Stomach (tissue), 19 donors: ENCODE measurements at places on chromosomes 12 and 14. TPM values are rescaled to one million over a fixed set of nuclear protein-coding genes. Genes with fewer than 3 reads are reported as not detected.

GLS2 gene
- not detected for total RNA-seq

- no peak for DNase-seq
Observed at GRCh38 chr12:84624601-84625000, 288.0 kb downstream of the SLC6A15 start.

- no peak for DNase-seq
Observed at GRCh38 chr12:15005064-15005463, 32.2 kb downstream of the PDE6H start.

DNA sequence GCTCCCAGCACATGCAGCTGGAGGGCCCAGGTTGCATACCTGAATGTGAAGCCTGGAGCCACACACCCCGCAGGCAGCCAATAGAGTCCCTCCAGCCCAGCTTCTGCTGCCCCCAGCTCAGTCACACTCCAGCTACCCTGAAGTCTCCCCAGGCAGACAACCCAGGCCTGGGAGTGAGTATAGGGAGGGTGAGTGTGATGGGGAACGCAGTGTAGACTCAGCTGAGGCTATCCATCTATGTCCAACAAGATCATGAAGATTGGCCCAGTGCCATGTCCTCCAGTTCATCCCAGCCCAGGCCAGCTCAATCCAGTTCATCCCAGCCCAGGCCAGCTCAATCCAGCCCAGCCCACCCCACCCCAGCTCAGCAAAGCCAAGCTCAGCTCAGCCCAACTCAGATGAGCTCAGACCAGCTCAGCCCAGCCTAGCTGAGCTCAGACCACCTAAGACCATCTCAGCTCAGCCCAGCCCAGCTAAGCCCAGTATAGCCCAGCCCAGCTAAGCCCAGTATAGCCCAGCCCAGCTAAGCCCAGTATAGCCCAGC, 330.4 kb downstream of the TMEM121 start:
- no peak for DNase-seq

REP15 gene
- total RNA-seq: 4.1 TPM
